ENCODE measurements at places on chromosomes 6 and 20. TPM values are rescaled to one million over a fixed set of nuclear protein-coding genes. Genes with fewer than 3 reads are reported as not detected.

Gene CCDC170
- total RNA-seq = 3.9 TPM

Gene ADGRF1
- under 0.01 TPM for total RNA-seq

Gene CRISP3
- not detected for total RNA-seq

Gene SIRPD
- under 0.01 TPM for total RNA-seq

Gene MTFR2
- total RNA-seq = 4.3 TPM

Gene C6orf58
- total RNA-seq = not detected

DNA sequence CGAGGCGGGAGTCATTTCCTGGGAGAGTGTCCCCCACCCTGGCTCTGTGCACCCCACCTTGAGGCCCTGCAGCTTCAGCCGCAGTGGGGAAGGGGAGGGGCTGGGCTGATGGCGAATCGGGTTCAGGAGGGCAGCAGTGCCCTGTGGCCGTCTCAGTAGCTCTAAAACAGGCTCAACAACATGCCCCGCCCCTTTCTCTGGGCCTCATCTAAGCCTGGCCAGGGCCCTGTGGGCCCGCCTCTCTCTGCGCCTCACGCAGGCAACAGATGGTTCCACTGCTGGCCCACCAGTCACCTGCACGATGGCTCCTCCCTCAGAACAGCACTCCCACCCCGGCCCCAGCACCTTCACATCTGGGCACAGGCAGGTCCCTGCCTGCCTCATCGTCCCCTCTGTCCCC, 30.2 kb downstream of the CHRNA4 start:
- no peak for DNase-seq

DNA sequence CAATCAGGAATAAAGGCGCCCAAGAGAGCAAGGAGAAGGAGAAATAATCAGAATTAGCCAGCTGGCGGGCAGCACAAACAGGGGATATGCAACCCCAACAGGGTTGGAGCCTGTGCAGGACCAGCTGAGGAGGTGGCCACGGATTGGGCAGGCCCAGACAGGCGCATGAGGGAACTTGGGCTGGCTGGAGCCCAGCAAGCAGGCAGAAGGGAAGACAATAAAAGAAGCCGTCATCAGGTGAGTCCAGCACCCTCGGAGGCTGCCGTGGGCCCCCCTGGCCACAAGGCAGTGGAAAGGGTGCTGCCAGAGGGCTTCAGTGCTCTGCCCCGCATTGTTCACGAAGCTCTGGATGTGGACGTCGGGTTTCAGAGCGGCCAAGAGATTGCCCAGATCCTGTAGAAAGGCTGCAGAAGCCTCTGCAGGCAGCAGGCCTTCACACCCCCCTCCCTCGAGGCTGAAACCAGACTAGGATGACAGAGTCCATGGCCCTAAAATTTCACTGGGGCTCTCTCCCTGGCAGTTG, 28.4 kb upstream of the MAFB start:
- no peak for DNase-seq

- DNase-seq = no peak
These were observed 13.8 kb downstream of the CFAP206 start for GRCh38 chr6:87421576-87421975.

DNA sequence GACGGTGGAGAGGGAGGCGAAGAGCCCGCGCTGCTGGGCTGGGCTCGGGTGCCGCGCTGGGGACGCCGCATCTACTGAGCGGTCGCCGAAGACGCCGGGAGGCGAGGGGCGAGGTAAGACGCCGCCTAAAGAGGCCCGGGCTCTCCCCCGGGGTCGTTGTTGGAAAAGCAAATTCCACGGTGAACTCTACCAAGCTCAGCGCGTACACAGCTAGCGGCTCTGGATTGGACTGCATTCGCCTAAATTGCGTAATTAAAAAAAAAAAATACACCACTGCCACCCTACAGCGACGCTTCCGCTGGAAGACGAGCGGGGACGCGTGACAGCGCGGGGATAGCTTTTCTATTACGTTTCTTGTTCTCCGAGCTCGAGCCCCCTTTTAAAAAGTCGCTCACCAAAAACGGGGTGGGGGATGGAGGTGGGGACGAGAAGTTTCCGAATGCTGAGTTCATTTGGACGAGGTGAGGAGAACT, 92.0 kb upstream of the PRDM1 start:
- DNase-seq = peak; percentile 63

DNA sequence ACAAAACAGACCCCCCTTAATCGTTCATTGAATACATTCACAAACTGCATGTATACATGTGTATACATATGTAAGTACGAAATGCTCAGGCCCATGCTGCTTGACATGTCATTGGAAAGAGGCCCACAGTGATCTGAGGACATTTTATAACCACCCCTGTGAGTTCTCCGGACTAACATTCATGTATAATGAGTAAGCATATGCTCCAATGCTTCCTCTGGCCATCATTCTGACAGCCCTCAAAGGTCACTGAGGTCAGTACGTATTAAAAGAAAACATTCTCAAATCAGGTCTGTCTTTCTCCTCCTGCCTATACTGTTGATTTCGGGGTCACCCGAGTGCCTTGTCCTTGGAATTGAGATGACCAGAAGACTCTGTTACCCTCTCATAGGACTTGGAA, 54.9 kb downstream of the TENT5A start:
- DNase-seq = peak; percentile 26

DNA sequence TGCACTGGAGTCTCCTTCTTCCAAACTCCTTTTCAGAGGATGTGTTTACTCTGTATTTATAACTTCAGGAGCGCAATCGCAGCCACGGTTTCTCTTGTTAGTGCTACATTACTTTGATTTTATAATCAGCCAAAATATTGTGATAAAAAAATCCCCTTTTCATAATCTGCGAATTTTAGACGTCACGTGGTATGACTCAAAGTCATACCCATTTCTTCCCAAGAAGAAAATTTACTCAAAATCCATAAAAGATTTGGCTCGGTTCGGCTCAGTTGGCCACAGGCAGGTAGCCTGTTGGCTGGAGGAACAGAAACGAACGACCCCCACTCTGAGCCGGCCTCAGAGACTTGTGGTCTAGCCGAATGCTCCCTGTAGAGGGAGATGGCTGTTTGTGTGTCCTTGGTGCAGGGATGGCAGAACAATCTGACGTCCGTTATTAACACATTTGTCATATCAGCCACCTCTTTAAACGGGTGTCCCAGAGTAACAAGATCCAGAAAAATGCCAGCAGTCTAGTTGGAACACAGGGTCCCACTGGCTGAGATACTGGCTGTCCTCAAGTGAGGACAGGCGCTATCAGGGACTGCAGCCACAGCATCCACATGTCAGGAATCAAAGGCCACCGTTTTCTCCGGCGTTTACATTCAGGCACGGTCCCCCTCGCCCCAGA, 247.6 kb downstream of the DLL1 start:
- no peak for DNase-seq

GRCh38 chr20:49045440-49046086, 549 bp upstream of the CSE1L start:
- DNase-seq = no peak

- DNase-seq = no peak
These were observed 218.0 kb upstream of the ARID1B start for GRCh38 chr6:156559162-156559690.

DNA sequence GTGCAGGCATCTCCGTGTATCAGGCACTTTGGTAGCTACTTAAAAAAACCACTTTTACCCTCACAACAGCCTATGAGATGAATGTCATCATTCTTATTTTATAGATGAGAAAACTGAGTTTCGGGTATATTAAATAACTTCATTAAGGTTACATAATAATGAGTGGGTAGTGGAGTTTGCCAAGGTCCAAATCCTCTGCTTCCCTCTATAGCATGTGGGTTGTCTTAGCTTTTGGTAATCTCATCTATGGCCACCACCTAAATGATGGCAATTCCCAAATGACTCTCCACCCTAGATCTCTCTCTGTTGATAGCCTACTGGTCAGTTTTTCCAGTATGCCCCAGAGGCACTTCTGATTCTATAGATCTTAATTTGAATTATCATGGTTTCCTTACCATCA, 3.7 kb upstream of the RNF144B start:
- DNase-seq = no peak

- DNase-seq = no peak
These were observed 279.3 kb downstream of the PRKN start for GRCh38 chr6:162448294-162448693.

DNA sequence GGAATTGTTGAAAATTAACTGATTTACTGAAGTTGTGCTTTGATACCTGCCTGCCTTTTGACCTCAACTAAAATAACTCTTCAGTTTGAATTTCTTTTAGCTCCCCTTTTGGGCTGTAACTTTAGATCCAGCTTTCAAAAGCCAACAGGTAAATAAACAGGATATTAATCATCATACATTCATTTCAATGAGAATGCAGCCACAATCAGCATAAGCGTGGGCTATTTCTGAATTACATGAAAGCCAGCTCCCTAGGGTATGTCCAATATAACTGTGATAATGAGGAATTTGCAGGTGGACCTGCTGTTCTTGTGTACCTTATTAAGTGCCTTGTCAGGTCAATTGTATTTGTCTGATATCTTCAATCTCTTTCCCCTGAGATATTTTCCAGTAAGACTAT, 830.6 kb downstream of the KIF16B start:
- no peak for DNase-seq

All from fibroblast of villous mesenchyme (primary cell).